ENCODE measurements at places on chromosomes 3 and 15. TPM values are rescaled to one million over a fixed set of nuclear protein-coding genes. Genes with fewer than 3 reads are reported as not detected.

- DNase-seq, result no peak
These were observed 36.7 kb upstream of the LHFPL4 start for GRCh38 chr3:9590282-9590791.

DNA sequence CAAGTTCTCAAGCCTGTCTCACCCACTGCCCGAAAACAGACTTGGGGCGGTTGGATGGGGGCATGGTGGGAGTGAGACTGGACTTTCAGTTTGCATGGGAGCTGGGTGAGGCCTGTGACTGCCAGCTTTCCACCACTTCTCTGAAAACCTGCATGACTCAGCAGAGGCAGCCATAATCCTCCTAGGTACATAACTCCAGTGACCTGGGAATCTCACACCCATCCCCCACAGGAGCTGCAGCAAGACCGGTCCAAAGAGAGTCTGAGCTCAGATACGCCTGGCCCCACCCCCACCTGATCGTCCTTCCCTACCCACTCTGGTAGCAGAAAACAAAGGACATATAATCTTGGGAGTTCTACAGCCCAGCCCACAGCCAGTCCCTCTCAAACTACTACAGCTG lies 107.2 kb downstream of the NSMCE3 start:
- no peak for DNase-seq

GRCh38 chr3:5020242-5020722 lies 41.0 kb downstream of the BHLHE40 start:
- DNase-seq, result no peak

- DNase-seq, result no peak
These were observed 64.6 kb upstream of the ARNT2 start for GRCh38 chr15:80339601-80340000.

GRCh38 chr15:67784090-67784781 lies 41.1 kb upstream of the SKOR1 start:
- DNase-seq, result no peak

Gene GP9
- total RNA-seq, result not detected

Gene TIMP4
- 0.28 TPM for total RNA-seq

Gene TNK2
- total RNA-seq, result 112 TPM

Gene FBXW12
- total RNA-seq, result not detected

Gene FES
- total RNA-seq, result 68.3 TPM

Gene CASR
- 0.23 TPM for total RNA-seq

Gene CIDEC
- 0.65 TPM for total RNA-seq

Gene HYAL2
- 4.8 TPM for total RNA-seq
